ENCODE measurements at places on chromosomes 11 and 22.

- DNase-seq, result no peak
These were observed 56.6 kb downstream of the ARHGEF12 start for GRCh38 chr11:120392793-120393192.

GRCh38 chr11:17415523-17416104, 27.2 kb upstream of the KCNJ11 start:
- no peak for DNase-seq

DNA sequence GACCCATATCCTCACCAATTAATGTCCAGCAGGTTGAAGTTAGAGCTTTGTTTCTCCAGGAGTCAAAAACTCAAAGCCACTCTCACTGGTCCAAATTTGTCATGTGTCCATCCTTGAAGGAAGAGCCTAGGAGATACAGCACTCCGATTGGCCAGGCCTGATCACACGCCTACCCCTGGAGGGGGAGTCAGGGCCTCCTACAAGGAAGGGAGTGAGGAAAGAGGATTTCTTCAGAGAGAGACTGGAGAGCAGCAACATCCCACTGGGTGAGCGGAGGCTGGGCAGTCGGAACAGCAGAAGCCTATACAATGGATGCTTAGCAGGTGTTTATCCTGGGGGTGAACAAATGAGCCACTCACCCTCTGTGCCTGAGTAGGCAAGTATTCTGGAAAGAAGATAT, 113.9 kb downstream of the TRIM29 start:
- DNase-seq, result no peak

DNA sequence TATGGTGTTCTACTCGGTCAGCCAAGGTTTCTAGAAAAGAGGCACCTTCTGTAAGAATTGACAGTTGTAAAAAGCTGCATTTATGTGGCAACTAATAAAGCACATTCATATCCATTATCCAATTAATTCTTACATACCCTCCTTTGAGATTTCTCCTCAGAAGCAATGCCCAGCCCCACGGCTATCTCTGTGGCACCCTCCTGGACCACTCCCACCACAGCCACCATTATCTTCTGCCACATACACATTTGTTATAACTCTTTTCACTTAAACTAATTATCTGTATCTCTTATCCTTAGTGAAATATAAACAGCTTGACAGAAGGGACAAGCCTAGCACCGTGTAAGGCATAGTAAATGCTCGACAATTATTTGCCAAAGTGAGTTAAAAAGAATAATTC, 48.5 kb downstream of the PAK1 start:
- DNase-seq, result peak; percentile 95

- DNase-seq, result no peak
These were observed 3.7 kb downstream of the PTPRCAP start for GRCh38 chr11:67433536-67434394.

DNA sequence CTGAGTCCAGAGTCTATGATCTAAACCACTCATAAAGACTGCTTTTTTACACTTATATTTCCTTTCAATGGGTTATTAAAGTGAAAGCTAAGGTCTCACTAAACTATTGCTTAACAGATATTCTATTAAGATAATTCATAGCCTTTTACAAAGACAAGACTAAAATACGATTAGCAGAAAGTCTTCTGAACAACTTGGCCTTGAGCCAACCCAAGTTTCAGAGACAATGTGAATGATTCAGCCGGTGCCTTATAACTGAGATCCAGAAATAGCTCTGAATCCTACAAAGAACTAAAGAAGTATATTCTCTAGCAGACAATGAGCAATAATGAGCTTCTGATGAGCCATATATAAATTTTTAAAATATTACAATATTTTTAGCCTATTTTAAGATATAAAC, 41.5 kb upstream of the CARD18 start:
- no peak for DNase-seq

- no peak for DNase-seq
These were observed 57.5 kb upstream of the PITPNB start for GRCh38 chr22:27976586-27976985.

- no peak for DNase-seq
These were observed 5.4 kb downstream of the LINC01488 start for GRCh38 chr11:69486773-69487291.

DNA sequence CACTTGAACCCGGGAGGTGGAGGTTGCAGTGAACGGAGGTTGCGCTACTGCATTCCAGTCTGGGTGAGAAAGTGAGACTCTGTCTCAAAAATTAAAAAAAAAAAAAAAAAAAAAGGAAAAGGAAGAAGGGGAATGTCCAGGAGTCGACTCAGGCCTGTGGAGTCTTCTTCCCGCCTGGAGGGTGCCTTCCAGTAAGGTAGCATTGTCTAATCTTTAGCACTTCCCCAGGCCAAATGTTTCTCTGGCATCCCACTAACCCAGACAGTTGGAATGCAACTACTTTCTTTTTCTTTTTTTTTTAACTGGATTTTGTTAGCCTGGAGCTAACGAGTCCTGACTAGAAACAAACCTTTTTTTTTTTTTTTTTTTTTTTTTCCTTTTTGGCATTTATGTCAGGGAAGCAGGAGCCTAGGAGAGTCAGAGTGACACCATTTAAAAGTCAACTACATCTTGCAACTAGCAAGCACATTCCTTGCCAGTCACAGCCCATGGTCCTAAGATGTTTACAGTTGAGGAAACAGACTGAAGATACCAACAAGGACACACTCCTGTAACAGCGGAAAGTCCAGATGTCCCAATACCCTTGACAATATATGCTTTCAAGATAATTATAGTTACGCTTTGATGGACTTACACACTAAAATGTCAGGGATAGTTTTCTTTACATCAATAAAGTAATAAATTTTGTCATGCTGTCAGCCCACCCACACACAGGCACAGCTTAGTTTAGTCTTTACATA, 10.6 kb downstream of the PLET1 start:
- DNase-seq, result no peak

DNA sequence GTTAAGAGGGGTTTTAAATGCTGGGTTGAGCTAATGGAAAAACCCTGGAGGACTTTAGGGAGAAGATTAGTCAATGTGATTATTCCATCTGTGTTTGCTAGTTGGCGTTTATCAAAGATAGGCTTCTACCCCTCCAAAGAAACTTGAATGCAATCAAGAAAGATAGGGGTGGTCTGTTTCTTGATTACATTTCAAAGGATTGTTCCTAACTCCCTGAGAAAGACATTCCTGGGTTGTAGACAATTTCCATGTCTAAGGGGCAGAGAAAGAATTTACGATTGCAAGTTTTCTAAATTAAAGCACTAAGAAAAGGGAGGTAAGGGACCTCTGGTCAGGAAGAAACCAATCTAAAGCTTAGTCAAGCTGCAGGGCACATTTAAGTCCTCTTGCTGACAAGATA, 2268.7 kb downstream of the LRRC4C start:
- DNase-seq, result no peak

GRCh38 chr11:116835042-116835772, 2.2 kb downstream of the APOA1 start:
- DNase-seq, result peak; percentile 19

DNA sequence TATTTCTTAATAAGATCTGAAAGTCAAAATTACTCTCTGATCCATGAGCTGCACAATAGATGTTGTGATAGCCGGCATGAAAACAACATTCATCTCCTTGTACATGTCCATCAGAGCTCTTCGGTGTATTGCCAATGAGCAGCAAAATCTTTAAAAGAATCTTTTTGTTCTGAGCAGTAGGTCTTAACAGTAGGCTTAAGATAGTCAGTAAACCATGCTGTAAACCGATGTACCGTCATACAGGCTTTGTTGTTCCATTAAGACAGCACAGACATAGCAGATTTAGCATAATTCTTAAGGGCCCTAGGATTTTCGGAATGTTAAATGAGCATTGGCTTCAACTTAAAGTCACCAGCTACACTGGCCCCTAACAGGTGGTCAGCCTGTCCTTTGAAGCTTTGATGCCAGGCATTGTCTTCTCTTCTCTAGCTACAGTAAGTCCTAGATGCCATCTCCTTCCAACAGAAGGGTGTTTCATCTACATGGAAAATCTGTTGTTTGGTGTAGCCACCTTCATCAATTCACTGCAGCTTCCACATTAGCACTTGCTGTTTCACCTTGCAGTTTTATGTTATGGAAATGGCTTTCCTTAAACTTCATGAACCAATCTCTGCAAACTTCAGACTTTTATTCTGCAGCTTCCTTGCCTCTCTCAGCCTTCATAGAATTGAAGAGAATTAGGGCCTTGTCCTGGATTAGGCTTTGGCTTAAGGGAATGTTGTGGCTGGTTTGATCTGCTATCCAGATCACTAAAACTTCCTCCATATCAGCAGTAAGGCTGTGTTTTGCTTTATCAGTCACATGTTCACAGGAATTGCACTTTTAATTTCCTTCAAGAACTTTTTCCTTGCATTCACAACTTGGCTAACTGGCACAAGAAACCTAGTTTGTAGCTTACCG, 28.4 kb downstream of the RRP8 start:
- no peak for DNase-seq

- DNase-seq, result no peak
These were observed 71.0 kb upstream of the TP53I11 start for GRCh38 chr11:45021692-45022141.

DNA sequence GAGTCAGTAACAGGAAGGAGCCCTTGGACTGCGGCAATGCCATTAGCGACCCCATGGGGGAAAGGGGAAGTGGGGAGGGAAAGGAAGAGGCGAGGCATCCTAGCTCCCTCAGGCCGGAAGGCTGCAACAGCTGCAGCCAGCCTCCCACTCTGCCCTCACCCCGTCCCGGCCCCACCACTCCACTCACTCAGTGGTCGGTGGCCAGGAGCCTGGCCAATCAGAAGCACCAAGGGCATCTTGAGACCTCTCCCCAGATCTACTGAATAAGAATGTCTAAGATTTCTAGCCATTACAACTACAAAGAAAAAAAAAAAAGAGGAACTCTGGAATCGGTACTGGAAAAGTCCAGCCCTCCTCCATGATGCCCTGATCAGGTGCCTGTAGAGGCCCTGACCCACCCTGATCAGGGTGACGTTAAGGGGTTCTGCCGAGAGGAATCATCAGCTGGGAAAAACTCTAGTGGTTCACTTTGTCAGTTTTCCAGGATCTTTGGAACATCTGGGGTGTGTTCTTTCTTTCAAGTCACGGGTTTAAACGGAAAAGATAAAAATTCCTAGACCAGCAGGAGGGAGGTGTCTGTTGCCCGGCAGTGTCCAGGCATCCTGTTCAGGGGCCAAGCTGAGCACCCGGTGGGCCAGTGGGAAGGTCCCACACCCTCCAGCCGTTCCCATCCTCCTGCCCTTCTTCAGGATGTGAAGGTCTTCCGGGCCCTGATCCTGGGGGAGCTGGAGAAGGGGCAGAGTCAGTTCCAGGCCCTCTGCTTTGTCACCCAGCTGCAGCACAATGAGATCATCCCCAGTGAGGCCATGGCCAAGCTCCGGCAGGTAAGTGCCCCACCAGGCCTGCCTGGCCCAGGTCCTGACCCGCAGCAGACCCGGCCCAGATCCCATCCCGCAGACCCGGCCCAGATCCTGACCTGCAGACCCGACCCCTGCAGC, 14.4 kb downstream of the OAF start:
- DNase-seq, result no peak

DNA sequence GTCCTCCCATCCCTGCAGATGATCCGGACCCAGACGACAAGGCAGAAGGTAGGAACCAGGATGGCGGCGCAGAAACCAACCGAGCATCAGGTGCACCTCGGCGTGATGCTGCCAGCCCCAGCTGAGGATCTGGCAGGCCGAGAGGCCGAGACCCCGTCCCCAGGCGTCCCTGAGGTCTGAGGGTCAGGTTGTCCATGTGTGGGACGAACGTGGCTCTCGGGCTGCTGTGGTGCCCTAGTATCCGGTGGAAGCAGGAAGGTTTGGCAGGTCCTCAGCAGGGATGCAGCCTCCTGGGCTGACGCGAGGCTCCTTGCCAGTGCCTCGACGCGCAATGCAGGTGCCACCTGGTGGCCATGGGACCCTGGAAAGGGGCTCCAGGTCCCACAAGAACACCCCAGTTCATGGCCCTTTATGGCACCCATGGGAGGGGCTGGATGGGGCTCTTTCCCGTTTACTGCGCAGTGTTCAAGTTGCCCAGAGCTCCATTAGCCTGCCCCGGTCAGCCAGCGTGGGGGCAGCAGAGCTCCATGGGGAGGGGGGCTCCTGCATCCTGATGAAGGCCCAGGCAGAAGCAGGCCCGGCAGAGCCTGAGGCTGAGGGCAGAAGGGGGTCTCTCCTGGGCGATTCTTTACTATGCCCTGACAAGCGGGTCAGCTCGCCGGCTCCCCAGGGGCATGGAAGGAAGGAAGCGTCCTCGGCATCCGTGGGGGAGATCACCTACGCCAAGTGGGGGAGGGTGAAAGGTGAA, 129.9 kb downstream of the CTTN start:
- DNase-seq, result no peak

DNA sequence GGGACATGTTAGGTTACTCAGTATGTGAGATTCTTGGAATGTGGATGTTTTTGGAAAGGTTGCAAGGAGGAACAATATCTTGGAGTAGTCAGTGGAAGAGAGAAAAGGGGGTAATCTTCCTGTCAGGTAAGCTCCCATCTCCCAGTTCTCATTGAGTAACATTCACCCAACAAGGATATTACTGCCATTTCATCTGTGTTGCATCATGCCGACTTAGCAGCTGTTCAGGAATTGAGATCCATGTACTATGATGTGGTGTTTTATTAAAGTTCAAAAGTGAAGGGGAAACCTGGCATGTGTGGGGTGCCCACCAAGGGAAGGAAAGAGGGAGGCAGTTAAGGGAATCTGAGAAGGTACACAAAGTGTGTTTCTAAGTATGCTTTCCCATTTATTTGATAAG, 58.4 kb upstream of the RASSF10 start:
- DNase-seq, result no peak

DNA sequence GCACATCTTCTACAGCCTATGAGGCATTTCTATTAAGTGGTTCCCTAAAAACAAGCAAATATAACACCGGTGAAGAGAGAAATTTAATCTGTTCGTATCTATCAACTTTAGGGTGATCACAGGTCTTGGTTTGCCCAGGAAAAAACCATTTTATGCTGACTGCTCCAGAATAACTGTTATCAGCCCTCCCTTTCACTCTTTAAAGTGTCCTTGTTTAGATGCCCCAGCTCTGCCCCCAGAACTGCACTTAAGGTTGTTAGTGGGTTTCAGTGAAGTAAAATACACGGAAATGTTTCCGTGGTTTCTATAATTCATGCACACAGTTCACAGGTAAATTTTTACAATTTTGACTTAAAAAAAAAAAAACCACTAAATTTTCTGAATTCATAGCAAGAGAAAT, 70.0 kb downstream of the NARS2 start:
- peak; percentile 20 for DNase-seq

DNA sequence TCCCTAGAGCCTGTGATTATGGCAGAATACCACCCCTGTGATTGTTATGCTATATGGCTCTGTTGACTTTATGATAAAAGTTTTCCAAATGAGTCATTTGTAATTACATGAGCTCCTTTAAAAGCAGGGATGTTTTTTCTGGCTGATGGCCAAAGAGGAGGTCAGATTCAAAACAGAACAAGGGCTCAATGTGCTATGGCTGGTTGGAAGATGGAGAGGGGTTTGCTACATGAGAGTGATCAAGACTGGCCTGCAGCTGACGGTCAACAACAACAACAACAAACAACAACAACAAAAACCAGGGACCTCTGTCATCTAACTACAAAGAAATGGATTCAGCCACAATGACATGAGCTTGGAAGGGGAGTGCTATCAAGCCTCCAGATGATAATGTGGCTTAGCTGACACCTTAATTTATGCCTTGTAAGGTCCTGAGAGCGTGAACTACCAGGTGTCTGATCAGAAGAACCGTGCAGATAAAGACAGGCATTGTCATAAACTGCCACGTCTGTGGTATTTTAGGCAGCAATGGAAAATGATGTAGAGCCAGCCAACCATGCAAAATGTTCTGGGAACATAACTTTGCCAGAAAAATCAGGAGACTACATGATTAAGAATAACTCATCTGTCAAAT, 47.2 kb downstream of the PIWIL3 start:
- peak; percentile 82 for DNase-seq

GRCh38 chr11:73452726-73453125, 76.5 kb downstream of the RELT start:
- no peak for DNase-seq

- no peak for DNase-seq
These were observed 17.9 kb upstream of the RRAS2 start for GRCh38 chr11:14376920-14377319.

Data from hematopoietic multipotent progenitor cell treated with erythropoietin and hydrocortisone succinate and interleukin-3 and kit ligand, for 8 days (in vitro differentiated cells).